ENCODE measurements at places on chromosomes 7 and 10.

- no peaks in the 10 kb centered on the region for H3K36me3 ChIP-seq
- H3K27ac ChIP-seq = no peak overlapping the region
- no peak overlapping the region for H3K4me3 ChIP-seq
- H3K4me1 ChIP-seq = no peaks in the 10 kb centered on the region
These were observed 828.7 kb downstream of the TYW1 start for GRCh38 chr7:67825356-67825755.

- no peak for DNase-seq
- peaks cover 16% of the 10 kb centered on the region for H3K36me3 ChIP-seq
- peaks cover 26% of the 10 kb centered on the region for H3K4me1 ChIP-seq
- H3K27ac ChIP-seq = peak overlapping the region; percentile 92
- H3K4me3 ChIP-seq = peak overlapping the region; percentile 72
These were observed 1.1 kb upstream of the LARP4B start for GRCh38 chr10:932589-932988.

DNA sequence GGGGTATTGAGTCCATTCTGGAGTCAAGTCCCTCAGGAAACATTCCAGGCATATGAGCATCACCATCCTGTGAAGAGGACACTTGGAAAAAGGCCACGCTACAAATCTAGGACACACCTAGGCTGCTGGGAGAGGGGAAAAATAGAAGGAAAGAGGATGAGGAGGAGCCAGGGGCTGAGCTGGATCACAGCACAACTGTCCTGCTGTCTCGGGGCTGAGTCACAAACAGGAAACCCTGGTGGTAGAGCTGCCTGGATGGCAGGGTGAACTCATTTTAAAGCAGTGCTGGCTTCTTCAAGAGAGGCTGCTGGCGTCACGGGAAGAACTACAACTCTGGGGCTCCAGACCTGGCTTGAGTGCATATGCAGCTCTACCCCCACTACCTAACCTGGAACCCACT lies 151.5 kb downstream of the RNF216 start:
- H3K36me3 ChIP-seq = peaks cover 24% of the 10 kb centered on the region
- no peaks in the 10 kb centered on the region for H3K27me3 ChIP-seq
- peak overlapping the region; percentile 13 for H3K27ac ChIP-seq
- no peak overlapping the region for H3K4me3 ChIP-seq

- no peak overlapping the region for H3K4me3 ChIP-seq
- no peaks in the 10 kb centered on the region for H3K27me3 ChIP-seq
- no peak for DNase-seq
- peaks cover 8% of the 10 kb centered on the region for H3K36me3 ChIP-seq
- H3K4me1 ChIP-seq = peaks cover 29% of the 10 kb centered on the region
These were observed 19.7 kb downstream of the SMURF1 start for GRCh38 chr7:99124236-99124635.

DNA sequence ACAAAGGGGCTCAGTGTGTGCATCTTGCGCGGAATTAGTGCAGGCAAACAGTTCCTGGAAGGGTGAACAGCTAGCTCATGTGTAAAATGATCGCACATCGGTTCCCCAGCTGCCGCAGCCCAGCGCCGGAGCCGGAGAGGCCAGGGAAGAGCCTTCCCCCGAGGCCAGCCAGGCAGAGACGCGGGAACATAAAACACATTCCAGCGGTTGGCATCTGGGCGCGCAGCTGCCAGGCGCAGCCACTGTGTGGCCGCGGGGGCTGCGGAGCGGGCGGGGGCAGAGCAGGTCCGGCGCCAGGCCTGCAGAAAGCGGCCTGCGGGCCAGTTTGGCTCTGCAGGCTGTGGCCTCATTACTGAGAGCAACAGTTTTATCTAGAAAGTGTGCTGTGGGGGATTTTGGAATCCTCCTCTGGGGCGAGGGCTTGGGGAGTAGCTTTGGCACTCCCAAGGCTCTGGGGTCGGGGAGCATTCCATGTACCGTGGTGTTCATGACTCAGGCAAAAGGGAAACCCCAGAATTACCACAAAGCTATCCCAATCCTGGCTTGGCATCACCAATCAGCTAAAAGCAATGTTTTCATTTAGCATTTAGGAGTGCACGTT lies 74.3 kb downstream of the SAMD9 start:
- H3K4me1 ChIP-seq = no peaks in the 10 kb centered on the region
- peaks cover 10% of the 10 kb centered on the region for H3K27me3 ChIP-seq
- no peaks in the 10 kb centered on the region for H3K36me3 ChIP-seq
- DNase-seq = no peak
- H3K4me3 ChIP-seq = no peak overlapping the region

- DNase-seq = no peak
- H3K4me3 ChIP-seq = no peak overlapping the region
- H3K27me3 ChIP-seq = peaks cover 39% of the 10 kb centered on the region
- no peaks in the 10 kb centered on the region for H3K4me1 ChIP-seq
These were observed 209.5 kb upstream of the ZMIZ1 start for GRCh38 chr10:78859266-78859665.

- H3K36me3 ChIP-seq = no peaks in the 10 kb centered on the region
- no peak overlapping the region for H3K27ac ChIP-seq
- H3K4me3 ChIP-seq = no peak overlapping the region
- H3K27me3 ChIP-seq = no peaks in the 10 kb centered on the region
- H3K4me1 ChIP-seq = no peaks in the 10 kb centered on the region
These were observed 308.8 kb upstream of the PHYHIPL start for GRCh38 chr10:58867683-58868082.
